ENCODE measurements at places on chromosomes 12 and 14. TPM values are rescaled to one million over a fixed set of nuclear protein-coding genes. Genes with fewer than 3 reads are reported as not detected.

Gene SERPINA10
- not detected for total RNA-seq

Gene RDH12
- total RNA-seq: not detected

Gene POTEG
- total RNA-seq: 1.7 TPM

Gene PMEL
- 1.3 TPM for total RNA-seq

Gene UNC79
- total RNA-seq: 0.16 TPM

Gene ADAMTS20
- not detected for total RNA-seq

Gene RXYLT1
- 19.8 TPM for total RNA-seq

Gene PIWIL1
- not detected for total RNA-seq

All from GM12878 (cell line).